ENCODE measurements at places on chromosomes 3 and 15. TPM values are rescaled to one million over a fixed set of nuclear protein-coding genes. Genes with fewer than 3 reads are reported as not detected.
A peak's percentile ranks its signal among the peaks of the same experiment; 100 is the strongest.

- DNase-seq, result peak; percentile 93
Measured at GRCh38 chr3:64084640-64085039, 61.3 kb upstream of the PSMD6 start.

DNA sequence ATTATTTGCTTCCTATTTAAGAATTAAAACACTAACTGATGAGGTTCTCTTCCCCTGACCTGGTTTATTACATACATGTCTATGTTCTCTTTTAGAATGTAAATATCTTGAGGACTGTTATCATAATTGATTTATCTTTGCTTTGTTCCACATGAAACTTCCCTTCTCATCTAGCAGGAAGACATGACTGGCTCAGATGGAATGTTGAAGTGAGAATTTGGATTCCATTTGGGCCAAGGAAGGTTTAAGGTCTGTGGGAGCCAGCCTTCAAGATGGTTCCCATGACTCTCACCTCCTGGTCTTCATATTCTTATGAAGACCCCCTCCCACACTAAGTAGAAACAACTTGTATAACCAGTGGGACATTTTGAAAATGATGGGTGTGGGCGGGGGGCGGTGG lies 222.2 kb upstream of the GADL1 start:
- no peak for DNase-seq

DNA sequence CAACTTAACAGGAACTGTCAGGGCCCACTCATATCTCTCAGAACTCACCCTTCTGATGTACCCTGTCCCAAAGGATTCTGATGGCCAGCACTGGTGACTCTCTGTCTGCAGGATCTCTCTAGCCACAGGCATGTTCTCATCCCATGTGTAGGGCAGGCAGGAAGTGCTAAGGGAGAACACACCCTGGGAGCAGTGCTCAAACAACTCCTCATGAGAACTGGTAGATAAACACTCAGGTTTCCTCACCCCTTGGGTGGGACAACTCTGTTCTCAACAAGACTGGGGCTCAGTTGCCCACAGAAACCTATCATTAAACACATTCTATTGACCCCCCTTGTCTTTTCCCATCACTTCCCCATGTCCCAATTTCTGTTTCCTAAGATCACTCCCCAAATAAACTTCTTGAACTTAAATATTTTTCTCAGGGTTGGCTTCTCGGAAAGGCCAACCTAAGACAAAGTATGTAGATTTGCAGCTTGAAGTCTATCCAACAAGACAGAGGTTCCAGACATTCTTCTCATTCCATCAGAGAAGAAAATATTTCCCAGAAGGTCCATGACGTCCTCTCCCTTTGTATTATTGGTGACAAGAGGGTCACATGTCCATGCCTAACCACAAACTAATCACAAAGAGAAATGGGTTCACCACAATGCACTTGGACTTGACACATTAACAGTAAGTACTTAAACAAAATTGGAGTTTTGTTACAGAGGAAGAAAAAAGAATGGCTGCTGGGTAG lies 276.6 kb upstream of the GADL1 start:
- no peak for DNase-seq

DNA sequence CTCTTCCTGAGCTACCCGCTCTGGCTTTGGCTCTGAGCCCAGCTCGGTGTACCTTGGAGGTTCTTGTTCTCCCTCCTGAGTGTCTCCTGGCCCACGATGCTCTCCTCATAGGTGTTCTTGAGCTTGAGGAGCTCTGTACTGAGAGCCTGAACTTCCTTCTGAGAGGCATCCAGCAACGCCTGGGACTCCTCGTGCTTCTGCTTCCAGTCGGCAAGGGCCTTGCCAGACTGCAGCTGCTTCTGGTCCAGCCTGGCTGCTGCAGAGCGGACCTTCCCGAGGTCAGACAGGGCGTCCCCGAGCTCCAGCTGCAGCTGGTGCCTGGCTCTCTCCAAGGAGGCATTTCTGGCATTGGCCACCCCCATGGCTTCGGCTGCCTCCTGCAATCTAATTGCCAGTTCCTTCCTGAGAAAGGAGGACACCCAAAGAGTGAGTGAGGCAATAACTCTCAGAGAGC lies 99.8 kb downstream of the MYH15 start:
- no peak for DNase-seq

GRCh38 chr3:49606427-49606826 lies 52.1 kb downstream of the BSN start:
- DNase-seq, result no peak

- no peak for DNase-seq
Measured at GRCh38 chr3:4474683-4475490, 7.8 kb upstream of the SUMF1 start.

- DNase-seq, result no peak
Measured at GRCh38 chr3:53551324-53551723, 56.9 kb downstream of the CACNA1D start.

GRCh38 chr3:127678611-127679533 lies 6.1 kb downstream of the ABTB1 start:
- no peak for DNase-seq

DNA sequence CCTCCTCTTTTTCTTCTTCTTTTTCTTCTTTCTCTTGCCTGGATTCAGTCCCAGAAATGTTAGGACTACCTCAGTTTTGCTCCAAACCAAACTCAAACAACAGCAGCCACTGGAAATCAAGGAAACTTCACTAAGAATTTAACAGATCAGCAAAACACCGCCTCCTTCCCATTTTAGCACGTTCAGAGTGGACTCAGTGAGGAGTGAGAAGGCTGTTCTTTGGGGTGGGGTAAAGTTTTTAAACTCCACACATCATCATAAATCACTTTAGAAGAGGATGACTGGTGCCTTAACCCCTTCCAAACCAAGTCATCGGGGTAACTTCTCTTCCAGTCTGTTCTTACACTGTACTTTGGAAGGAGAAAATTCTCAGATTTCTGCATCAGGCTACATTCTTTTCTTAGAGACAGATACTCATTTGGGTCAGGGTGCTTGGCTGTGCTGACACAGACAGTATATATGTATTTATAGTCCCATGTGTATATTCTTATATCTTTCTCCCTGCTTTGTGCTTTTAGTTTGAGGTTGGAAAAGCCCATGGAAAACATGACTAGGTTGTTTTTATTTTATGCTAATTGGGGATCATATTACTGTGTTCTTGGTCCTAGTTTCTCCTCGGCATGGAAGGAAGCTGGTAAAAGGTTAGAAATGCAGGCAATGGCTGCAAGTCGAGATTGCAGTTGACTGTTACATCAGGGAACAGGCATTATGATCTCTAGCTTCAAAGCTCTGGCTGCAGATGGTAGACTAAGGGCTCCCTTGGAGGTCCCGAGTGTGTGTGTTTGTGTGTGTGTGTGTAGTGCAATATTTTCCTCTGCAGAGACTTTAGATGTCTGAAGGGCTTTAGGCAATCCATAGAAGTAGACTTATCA lies at the start of gene CCDC80:
Gene CCDC80, minus strand, starts transcription at position 214 of the 872 bp plus-strand sequence. CDS start 1,238 bp downstream, outside the sequence.
- DNase-seq, result peak; percentile 86

- no peak for DNase-seq
Measured at GRCh38 chr3:138443091-138443490, 8.7 kb downstream of the ESYT3 start.

The TM4SF18 gene
- not detected for polyA plus RNA-seq

The EOMES gene
- polyA plus RNA-seq, result 1.6 TPM

DNA sequence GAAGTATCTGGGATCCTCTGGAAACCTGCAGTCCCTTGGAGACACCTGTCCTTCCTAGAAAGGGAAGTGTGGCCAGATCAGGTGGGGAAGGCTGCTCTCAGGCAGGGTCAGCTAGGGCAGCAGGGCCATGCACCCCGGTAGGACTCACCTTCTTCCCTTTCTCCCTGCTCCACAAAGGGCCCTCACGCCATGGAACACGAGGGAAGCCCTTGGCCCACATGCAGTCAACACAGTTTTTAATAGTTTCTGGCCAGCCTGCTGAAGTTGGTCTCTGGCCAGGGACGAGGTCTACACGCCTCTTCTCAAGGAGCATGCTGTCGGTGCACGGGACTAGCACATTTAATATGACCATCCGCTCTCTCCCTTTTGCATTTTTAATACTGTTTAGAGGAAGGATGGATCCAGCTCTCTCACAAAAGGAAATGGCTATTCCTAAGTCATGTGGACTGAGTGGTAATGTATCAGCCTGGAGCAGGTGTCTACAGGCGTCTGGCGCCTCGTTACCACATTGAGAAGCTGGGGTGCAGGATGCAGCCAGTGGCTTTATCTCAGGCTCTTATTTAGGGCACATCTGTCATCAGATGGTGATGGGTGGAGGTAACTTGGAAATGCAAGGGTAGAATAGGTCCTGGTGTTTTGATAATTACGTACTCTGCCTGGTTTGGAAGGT lies 153.9 kb downstream of the KLF13 start:
- no peak for DNase-seq

- DNase-seq, result no peak
Measured at GRCh38 chr15:47445723-47446392, 271.4 kb upstream of the SEMA6D start.

DNA sequence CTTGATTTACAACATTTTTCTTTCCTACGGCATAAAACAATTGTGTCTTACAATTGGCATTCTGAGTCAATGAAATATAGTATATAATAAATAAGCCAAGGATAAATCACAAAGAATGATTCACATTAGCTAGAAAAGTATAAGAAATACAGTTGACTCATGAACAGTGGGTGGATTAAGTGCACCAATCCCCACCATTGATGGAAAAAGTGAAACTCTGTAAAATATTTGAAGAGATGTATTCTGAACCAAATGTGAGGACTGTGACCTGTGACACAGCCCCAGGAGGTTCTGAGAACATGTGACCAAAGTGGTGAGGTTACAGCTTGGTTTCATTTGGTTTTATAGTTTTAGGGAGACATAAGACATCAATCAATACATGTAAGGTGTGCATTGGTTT lies 227.5 kb downstream of the ALCAM start:
- DNase-seq, result no peak

DNA sequence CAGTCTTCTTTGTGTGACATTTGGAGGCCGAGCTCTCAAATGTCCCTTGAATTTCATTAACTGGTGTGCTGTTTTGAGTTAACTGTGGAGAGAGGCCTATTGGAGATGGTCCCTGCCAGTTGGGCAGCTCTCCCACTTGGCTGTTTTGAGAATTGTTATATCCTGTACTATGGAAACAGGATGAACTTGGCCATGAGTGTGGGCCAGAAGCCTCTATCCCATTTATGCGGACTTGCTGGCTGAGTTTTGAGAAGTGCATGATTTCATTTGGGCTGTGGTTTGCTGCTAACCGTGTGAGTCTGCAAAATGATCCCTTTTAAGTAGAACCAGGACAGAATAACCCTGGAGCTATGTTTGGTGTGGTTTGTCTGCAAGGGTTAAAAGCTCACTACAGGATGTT lies 366.0 kb downstream of the PTPRG start:
- DNase-seq, result no peak

The PDZRN3 gene
- polyA plus RNA-seq, result not detected

DNA sequence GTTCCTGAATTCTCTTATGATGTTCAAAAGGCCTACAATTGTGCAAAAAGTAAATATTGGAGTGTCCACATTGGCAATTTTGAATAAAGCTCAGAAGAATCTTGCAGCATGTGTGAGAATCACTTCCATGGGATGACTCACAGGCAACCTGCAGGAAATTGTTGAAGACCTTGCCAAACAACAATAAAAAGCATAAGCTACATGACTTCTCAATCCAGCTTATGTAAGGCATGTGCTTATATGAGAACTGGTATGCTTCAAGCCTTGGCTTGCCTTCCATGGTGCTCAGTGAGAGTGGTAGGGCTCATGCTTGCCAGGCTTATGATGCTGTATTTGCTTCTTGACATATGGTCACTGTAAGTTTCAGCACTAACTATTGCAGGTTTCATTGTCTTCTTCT lies 18.4 kb upstream of the BCHE start:
- DNase-seq, result peak; percentile 74

DNA sequence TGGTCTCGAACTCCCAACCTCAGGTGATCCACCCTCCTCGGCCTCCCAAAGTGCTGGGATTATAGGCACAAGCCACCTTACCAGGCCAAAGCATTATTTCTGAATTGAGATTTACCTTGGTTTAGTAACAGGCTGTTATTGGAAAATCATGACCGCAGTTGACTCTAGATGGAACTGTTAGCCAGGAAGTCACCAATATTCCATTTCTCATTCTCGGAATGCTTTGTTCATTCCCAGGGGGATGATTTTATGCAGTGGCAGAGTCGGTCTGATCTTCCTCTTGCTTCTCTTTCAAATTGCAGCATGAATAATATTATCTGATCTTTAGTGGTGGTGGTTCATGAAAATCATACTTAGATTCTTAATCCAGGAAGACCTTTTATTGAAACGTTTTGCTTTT lies 195.5 kb upstream of the MBNL1 start:
- no peak for DNase-seq

The PLAAT1 gene
- 0.57 TPM for polyA plus RNA-seq

The LYSMD2 gene
- polyA plus RNA-seq, result 7.4 TPM

The PLOD2 gene
- 30.0 TPM for polyA plus RNA-seq

- no peak for DNase-seq
Measured at GRCh38 chr3:122661633-122662032, 19.0 kb upstream of the PARP14 start.

The BHLHE40 gene
- polyA plus RNA-seq, result 95.7 TPM

- DNase-seq, result no peak
Measured at GRCh38 chr15:69086427-69087204, 72.1 kb downstream of the NOX5 start.

- no peak for DNase-seq
Measured at GRCh38 chr15:71639471-71639870, 170.9 kb upstream of the NR2E3 start.

GRCh38 chr3:101625879-101626278 lies 51.1 kb downstream of the ZBTB11 start:
- DNase-seq, result no peak

The TUBGCP4 gene
- 16.1 TPM for polyA plus RNA-seq

DNA sequence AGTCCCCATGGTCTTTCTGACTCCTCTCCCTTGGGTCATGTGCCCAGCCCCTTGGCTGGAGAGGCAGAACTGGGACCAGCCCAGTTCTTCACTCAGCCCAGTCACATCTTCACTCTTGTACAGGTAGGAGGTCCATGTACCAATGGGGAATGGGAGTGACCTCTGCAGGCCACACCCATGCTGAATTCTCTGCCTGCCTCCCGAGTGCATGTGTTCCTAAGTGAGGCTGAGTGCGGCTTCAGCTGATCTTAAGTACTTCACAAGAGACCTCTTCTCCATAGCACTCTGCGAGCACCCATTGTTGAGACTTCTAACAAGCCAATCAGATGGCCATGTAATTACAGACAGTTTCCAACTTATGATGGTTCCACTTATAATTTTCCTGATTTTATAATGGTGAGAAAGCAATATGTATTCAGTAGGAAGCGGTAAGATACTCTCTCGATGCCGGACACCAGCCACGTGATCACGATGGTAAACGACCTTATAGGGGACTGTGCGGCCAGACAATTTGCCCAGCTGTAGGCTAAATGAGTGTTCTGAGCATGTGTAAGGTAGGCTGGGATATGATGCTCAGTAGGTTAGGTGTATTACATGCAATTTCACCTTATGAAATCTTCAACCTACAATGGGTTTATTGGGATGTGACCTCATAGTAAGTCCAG lies 112.1 kb downstream of the KLF13 start:
- no peak for DNase-seq

- no peak for DNase-seq
Measured at GRCh38 chr3:37956723-37957538, 33.7 kb upstream of the VILL start.

- DNase-seq, result no peak
Measured at GRCh38 chr3:18740631-18741583, 315.8 kb upstream of the SATB1 start.

Data from keratinocyte (primary cell).